ENCODE measurements at places on chromosomes 4 and X.

- no peak for DNase-seq
Observed at GRCh38 chrX:70476934-70477733, 32.5 kb downstream of the DLG3 start.

DNA sequence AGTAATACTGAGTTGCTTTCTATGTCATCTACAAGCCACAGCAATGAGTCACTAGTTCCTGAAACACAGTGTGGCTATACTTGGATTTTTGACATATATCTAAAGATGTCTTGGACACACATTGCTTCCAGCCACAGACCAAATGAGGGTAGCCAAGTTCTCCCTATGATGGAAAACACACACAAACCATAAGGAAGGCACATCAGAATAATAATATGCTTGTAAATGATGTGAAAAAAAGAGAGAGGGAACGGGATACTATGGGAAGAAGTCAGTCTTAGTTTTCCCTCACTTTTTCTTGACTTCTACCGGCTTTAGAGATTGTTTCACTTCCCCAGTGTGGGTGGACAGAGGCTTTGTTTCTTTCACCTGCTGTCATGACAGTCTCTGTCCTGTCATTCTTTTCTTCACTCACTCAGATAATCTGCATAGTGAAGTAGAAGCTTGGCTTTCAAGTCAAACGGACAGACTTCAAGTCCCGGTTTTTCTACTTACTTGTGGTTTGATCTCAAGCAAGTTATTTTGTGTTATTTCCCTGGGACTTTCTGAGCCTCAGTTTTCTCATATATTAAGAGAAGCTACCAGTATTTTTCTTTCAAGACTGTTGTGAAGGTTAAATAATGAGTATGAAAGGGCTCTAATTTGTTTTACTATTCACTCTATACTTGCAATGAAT, 34.7 kb downstream of the P2RY10 start:
- DNase-seq: no peak

DNA sequence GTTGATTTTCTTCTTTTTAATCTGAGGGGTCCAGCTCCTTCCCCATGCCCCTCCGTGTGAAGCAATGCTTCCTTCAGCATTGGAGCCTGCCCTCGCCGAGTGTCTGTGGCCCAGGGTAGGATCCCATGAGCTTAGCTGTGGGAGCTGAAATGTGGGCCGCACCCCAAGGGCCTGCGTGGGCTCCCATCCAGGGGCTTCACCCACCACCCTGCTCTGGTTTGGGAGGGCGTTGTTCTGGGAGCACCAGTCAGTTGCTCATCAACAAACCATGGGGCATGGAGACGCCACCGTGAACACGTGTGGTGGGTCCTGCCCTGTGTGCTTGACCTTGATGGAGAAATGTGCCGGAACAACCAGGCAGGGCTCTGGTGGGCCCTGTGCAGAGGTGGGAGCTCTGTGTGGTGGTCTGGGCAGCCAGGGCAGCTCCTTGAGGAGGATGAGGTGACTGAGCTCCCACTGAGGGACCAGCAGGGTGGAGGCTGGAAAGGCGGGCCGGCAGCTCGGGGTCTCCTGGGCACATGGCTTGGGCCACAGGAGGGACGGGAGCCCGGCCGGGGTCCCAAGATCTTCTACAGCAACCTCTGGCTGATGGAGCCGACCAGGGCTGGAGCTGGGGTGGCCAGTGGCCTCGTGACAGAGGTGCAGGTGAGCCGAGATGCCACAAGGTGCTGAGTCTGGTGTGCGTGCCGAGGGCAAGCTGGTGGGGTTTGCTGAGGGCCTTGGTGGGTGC, 39.6 kb upstream of the NKX1-1 start:
- DNase-seq: no peak

- no peak for DNase-seq
Observed at GRCh38 chr4:139852612-139853269, 187.1 kb downstream of the MGST2 start.

DNA sequence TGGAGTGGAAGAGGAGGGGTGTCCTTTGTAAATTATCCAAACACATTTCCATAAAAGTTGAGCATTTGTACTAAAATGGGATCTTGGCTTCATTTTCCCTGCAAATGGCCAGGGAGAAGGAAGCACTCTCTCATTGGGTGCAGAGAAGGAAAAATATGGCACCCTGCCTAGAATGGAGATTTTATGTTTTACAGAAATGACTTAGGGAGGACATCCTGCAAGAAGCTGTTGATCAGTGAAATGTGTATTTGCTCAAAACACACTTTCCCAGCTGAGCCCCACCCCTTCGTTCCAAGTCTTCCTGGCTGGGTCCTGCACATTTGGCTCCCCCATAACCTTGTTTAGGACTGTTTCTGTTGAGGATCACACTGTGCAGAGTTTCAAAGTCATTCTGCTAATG, 213.5 kb upstream of the TAPT1 start:
- no peak for DNase-seq

DNA sequence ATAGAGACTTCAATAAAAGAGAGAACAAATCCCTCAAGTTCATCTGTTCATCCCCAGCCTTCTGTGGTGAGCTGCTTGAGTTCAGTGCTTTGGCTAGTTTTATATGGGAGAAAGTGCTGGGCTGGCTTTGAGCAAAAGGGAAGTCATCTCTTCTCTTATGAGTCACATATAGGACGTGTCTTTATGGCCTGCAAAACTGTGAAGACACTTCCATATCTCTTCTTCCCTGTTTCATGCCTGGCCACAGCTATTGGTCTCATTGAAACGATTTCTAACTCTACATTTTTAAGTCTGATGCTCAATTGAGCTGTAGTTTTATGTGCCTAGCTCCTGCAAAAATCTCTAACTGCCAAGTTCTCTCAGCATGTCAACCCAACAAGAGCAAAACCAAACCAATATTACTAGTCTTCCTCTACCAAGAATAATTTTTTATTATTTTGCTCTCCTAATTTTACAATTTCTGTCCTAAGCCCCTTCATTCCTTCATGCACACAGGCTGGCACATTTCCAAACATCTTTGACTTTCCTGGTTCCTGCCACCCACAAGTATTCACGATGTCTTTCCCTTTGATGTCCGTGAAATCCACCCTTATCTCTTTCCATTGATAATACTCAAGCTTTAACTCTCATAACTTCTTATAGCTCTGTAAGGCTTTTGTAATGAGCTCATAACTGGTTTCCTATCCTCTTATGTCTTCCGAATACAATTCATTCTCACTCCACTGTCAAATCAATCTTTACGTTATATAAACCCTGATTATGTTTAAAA, 165.3 kb downstream of the BTC start:
- DNase-seq: no peak

- DNase-seq: no peak
Observed at GRCh38 chrX:94977986-94978385, 1304.0 kb downstream of the FAM133A start.

DNA sequence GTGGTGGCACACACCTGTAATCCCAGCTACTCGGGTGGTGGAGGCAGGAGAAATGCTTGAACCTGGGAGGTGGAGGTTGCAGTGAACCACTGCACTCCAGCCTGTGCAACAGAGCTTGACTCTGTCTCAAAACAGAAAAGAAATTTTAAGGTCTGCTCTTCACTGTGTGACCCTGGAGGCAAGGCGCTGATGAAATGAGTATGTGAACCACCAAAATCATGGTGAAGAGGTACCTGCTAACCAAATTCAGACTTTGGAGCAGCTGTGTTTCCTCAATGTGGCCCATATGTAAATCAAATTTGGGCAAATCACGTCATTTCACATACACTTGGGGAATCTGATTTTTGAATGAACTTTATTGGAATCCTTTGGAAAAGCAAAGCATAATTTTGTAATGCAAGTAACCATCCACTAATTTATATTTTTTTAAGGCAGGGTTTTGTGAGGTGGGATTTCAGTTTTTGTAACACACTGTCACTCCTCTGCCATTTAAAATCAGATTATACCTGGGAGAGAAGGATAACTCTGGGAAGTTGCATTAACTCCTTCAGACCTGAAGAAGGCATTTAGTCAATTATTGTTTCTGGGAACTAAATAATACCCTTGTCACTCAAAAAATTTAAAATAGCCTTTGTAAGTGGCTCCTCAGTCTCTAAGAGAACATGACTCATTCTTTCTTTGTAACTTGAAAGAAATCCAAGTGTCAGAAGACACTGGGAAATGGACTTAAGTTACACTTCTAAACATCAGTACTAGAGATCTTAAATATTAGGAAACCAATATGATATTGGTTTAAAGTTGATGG, 24.0 kb downstream of the DOCK11 start:
- no peak for DNase-seq

- DNase-seq: no peak
Observed at GRCh38 chr4:44425614-44426208, 22.9 kb downstream of the KCTD8 start.

- no peak for DNase-seq
Observed at GRCh38 chr4:89344571-89344970, 37.0 kb upstream of the GPRIN3 start.

DNA sequence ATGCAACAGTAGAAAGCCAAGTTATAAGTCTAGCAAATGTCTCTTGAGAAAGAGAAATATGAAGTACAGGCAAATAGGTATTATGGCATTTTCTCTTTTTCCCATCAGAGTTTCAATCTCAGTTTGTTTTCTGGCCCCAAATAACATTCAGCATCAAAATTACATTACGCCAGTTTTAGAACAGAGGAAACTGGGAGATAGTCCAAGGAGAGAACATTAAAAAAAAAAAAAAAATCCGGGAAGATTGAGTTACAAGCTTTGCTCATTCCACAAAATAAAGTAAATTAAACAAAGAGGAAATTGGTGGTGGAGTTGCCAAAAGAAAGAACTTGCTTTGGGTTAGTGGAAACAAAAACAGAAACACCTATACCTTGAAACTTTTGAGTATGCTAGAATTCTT, 50.4 kb upstream of the IL13RA2 start:
- DNase-seq: no peak

- no peak for DNase-seq
Observed at GRCh38 chr4:85738721-85739120, 263.8 kb downstream of the ARHGAP24 start.

- no peak for DNase-seq
Observed at GRCh38 chrX:19670321-19670750, 155.0 kb upstream of the MAP3K15 start.

DNA sequence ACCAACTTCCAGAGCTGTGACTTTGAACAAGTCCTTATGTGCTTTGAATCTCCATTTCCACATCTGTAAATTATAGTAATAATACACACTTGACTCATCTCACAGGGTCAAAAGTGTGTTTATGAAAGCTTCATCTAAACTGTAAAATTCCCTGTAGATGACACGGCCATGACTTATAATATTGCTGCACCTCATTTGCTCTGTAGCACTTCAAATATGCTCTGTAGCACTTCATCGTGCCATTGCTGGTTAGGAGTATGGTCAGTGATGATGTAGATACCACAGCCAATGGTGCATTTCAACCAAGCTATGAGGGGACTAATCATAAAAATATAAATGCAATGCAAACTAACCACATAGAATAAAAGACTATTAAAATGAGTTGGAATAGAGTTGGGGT, 318.6 kb downstream of the ANK2 start:
- DNase-seq: no peak

DNA sequence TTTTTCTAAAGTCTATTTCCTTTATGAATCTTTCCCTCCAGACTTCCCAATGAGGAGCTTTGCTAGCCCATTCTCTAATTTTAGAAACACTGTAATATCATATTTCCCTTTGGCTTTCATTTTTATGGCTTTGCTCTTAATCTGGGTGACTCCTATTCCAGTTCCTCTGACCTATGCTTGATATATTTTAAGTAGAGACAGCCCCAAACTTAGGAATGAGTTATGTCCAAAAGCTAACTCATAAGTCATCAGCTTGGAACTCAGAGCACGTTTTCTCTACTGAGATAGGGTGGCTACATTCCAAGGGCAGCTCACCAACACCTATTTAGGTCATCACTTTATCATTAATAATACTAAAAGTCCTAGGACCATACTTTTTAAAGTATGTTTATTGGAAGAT, 77.8 kb downstream of the OR13H1 start:
- no peak for DNase-seq

DNA sequence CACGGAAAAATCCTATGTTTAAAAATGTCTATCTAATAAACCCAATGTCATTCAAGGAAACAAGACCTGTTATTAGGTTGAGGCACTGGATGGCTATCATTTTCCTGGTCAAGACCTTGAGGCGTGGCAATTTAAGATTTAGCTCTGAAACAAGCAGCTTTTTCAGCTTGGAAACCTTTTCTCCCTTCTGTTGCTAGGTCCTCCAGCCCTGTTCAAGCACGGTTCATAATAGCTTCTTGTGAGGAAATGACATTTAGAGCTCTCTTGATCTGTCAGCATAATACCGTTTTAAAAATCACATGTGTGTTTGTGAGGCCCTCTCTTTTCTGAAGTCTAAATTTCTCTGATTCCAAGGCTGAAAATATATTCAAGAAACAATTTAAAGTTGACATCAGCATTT, 133.6 kb upstream of the GRPR start:
- DNase-seq: no peak

DNA sequence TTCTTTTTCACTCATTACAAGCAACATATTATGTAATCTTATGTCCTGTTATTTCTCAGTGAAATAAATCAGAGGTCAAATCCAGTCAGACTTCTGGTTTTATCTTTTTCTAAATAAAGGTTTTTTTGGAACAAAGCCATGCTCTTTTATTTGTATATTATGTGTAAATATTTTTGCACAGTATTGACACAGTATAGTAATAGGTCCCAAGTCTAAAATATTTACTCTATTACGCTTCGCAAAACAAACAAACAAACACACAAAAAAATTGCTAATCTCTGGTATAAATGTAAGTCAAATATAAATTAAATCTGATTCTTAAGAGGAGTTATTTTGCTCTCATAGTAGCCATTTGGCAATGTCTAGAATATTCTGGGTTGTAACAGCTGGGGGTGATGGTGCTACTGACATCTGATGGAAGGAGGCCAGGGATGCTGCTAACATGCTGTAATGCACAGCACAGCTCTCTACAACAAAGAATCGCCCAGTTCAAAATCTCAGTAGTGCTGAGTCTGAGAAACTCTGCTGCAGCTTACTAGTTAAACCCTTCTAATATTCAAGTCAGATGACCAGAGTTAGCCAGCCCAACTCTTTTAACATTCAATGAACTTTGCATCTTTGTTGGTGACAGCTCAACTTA, 602.1 kb downstream of the RAB28 start:
- DNase-seq: no peak

DNA sequence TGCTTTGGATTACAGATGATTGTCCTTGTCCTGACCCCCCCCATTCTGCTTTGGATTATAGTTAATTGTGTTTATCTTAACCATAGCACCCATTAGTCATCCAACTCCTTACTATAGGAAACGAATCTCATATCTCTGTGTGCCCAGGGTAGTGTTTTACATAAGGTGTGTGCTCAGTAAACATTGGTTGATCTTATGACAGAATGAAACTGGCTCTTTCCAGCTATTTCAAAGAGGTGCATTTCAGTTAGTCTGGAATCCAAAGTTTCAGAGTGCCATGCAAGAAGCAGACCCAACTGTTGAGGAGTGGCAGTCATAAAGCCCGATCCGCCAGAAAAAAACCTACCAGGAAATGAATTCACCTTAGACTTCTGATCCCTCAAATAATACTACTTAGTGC, 14.7 kb downstream of the TRIM2 start:
- no peak for DNase-seq

DNA sequence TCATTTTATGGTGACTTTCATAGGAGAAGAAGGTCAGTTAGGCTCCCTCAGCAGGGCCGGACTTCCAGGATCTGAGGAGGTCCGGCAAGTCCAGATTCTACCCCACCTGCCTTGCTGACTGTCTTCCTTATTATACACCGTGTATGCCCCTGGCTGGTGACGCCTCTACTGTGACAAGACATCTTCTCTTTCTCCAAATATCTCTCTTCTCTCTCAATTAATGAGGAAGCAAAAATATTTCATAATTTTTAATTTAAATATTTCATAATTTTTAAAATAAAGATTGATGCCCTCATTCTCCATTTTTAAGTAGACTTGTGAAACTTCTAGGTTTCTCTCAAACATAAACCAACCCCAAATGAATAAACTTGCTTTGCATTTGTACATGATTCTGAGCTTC, 202.5 kb downstream of the NSUN7 start:
- no peak for DNase-seq

All from T-helper 1 cell (primary cell).